ENCODE measurements at places on chromosomes 13 and 19.

DNA sequence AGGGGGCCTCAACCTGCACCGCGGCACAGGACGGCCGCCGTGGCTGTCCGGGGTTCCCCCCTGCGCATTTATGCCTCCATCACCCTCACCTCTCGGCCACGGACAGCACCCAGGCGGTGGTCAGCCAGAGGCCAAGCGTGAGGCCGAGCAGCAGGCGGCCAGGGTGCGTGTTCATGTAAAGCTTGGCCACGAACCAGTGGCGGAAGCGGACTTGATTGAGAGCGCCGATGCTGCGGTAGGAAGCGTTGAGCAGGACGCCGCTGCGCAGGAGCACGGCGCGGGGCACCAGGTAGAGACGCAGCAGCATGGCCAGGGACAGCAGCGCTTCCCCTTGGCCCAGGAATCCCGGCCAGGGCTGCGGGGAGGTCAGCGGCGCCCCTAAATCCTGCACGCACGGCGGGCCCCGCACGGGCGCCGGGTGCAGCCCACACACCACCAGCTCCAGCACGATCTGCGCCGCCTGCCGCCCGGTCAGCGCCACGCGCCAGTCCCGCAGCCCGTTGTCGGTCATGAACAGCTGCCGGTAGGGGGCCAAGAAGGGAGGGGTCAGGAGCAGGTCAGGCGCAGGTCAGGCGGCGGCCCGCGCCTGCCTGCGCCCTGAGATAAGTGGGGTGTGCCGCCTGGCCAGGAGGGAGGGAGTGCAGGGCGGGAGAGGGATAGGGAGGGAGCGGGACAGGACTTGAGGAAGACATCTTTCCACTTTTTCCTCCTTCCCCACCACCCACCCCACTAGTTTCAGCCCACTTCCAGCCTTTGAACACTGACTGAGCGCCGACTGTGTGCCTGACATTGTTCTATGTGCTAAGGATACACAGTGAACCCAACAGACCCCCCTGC is 6.5 kb downstream of the KCNN4 start:
- no peak for DNase-seq
- H3K27me3 ChIP-seq = no peaks in the 10 kb centered on the region
- peaks cover 35% of the 10 kb centered on the region for H3K4me1 ChIP-seq
- no peak overlapping the region for H3K4me3 ChIP-seq

- H3K4me3 ChIP-seq = no peak overlapping the region
- H3K27ac ChIP-seq = no peak overlapping the region
- no peaks in the 10 kb centered on the region for H3K4me1 ChIP-seq
- no peak for DNase-seq
Measured at GRCh38 chr13:100815476-100816046, 141.0 kb upstream of the TMTC4 start.

DNA sequence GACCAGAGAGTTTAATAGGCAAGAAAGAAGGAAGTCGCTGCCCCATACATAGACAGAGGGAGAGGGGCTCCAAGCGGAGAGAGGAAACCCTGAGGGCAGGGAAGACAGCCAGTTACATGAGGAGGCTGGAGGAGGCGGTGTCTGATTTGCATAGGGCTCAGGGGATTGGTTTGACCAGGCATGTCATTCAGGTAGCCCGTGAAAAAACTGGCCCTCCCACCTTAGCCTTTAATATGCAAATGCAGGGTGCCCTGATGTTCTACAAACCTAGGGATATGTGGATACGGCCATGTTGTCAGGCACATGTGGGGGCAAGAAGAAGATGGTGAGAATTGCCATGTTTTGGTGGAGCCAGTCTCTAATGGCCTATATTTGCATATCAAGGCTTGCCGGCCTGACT is 1461.6 kb downstream of the PCDH9 start:
- no peaks in the 10 kb centered on the region for H3K4me1 ChIP-seq
- H3K27me3 ChIP-seq = no peaks in the 10 kb centered on the region
- no peaks in the 10 kb centered on the region for H3K36me3 ChIP-seq
- no peak for DNase-seq
- H3K4me3 ChIP-seq = no peak overlapping the region

GRCh38 chr19:56269348-56269747 is 3.2 kb upstream of the EDDM13 start:
- DNase-seq = no peak
- no peaks in the 10 kb centered on the region for H3K4me1 ChIP-seq

GRCh38 chr13:39350461-39350881 is 252.5 kb downstream of the LHFPL6 start:
- no peak overlapping the region for H3K27ac ChIP-seq
- H3K36me3 ChIP-seq = no peaks in the 10 kb centered on the region
- H3K27me3 ChIP-seq = peaks cover 16% of the 10 kb centered on the region
- DNase-seq = no peak
- H3K4me1 ChIP-seq = no peaks in the 10 kb centered on the region
- no peak overlapping the region for H3K4me3 ChIP-seq
